ENCODE measurements at places on chromosomes 5 and 9.
A peak's percentile ranks its signal among the peaks of the same experiment; 100 is the strongest.

DNA sequence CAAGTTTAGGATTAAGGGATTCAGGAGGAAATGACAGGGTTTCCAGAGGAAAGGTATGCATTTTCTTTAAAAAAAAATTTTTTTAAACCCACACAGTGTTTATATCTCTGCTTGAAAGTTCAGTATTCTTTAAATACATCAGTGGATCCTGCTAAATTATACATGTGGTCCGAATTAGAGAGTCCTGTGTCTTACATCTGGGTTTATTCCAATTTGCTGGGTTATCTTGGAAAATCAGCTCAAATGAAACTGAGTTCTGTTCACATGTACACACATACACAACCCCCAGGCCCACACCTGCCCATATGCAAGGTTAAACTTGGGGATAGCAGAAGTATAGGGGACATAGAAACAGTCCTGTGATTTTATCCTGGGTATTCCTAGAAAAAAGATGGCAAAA lies 493.7 kb downstream of the ZNF608 start:
- no peak for DNase-seq

DNA sequence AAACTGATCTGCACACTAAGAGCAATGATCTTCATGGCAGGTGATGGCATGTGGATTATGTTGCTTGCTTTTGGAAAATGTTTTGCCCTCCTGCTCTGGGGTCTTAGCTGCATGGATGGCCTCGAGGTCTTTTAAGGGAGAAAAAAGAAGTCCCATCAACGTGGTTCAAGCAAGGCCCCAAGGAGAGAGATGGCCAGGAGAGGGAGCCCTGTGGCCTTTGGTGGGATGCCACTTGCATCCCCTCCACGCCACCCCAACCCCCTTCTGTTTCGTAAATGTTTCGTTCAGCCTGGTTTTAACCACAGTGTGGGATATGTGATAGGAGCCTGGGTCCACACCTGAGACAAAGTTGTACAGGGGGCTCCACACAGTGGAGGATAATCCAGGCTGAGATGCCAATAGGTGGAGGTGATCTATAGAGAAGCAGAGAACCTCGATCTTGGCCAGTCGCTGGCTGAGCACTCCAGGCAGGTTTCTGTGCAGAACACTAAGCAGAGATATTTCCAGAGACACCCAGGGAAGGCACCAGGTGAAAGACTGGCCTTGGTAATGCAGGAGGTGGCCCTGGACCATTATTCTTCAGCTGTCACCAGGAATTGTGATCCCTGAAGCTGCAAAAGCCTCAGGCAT lies 25.8 kb upstream of the FRRS1L start:
- DNase-seq: no peak

GRCh38 chr5:77379558-77380061 lies 112.5 kb downstream of the WDR41 start:
- DNase-seq: peak; percentile 16

GRCh38 chr5:41246376-41246775 lies 33.0 kb upstream of the C6 start:
- no peak for DNase-seq

DNA sequence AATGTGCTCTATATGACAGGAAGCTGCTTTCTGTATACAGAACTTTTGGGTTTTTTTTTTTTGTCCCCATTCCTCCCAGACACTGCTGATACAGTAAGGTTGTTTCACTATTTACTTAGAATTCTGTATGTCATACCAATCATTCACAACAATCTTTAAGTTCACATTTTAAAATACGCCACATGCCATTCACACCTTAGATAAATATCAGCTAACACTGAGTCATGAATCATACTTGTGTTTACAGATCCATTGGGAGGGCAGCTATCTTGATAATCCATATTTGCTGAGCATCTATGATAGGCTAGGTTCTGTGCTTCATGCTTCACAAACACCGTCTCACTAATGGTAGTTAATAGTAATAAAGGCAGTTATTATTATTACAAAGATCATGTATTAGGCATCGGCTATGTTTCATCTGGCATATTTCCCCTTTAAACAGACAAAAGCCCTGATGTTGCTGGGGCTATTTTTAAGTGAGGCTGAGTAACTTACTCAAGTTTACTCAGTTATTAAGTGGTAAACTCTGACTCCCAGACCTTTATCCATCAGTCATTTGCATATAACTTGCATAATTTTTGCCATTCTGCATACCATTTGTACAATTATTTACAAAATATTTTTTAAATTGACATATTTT lies 152.2 kb upstream of the HMHB1 start:
- no peak for DNase-seq
